Endothelial cell (in vitro differentiated cells): ENCODE measurements at places on chromosomes 5 and 9. TPM values are rescaled to one million over a fixed set of nuclear protein-coding genes. Genes with fewer than 3 reads are reported as not detected.
A peak's percentile ranks its signal among the peaks of the same experiment; 100 is the strongest.

The TPM2 gene
- total RNA-seq, result 173 TPM

DNA sequence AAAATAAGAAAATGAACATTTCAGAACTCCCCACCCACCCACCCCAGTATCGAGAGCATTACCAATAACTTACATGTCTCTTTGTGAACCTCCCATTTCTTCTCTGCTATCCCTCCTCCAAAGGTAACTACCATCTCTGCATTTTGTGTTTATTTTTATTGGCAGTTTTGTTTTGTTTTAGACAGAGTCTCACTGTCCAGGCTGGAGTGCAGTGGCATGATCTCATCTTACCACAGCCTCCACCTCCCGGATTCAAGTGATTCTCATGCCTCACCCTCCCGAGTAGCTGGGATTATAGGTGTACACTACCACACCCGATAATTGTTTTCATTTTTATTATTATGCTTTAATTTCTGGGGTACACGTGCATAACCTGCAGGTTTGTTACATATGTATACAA, 21.7 kb upstream of the GLIS3 start:
- DNase-seq, result no peak

The DOCK8 gene
- 8.3 TPM for total RNA-seq

The PCDHB10 gene
- 10.3 TPM for total RNA-seq

- peak; percentile 43 for DNase-seq
These were observed 607 bp downstream of the UHRF2 start for GRCh38 chr9:6413365-6414246.

The NRARP gene
- total RNA-seq, result 170 TPM

The SPINK6 gene
- total RNA-seq, result not detected

GRCh38 chr9:137455359-137455991, 3.7 kb downstream of the NSMF start:
- peak; percentile 4 for DNase-seq

GRCh38 chr5:89883967-89884366, 525.6 kb downstream of the CETN3 start:
- DNase-seq, result no peak

The C5orf24 gene
- 43.5 TPM for total RNA-seq

The TAF1L gene
- total RNA-seq, result not detected

The BASP1 gene
- 95.2 TPM for total RNA-seq

GRCh38 chr9:17571825-17572224, 7.0 kb upstream of the SH3GL2 start:
- DNase-seq, result no peak

DNA sequence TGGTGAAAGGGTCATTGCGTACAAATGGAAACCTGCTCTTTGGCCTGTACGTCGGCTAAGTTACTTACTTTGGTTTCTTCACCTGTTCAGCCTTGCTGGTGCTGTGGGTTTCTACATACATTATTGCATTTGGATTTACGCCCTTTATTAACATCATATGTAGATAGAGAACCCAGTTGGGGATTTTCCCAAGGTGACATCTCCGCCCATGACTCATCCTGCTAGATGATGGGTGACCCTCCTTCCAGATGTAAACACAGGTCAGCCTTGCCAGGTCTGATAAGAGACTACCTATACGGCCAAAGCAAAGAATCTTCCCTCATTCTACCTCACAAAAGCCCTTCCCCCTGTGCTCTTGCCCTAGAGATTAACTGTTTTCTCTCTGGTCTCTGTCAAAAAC, 360.9 kb downstream of the KDM4C start:
- no peak for DNase-seq

GRCh38 chr9:33129886-33130881, 37.0 kb downstream of the B4GALT1 start:
- no peak for DNase-seq

The PLGRKT gene
- total RNA-seq, result 4.8 TPM

- no peak for DNase-seq
These were observed 44.7 kb upstream of the NKD2 start for GRCh38 chr5:963673-964531.

DNA sequence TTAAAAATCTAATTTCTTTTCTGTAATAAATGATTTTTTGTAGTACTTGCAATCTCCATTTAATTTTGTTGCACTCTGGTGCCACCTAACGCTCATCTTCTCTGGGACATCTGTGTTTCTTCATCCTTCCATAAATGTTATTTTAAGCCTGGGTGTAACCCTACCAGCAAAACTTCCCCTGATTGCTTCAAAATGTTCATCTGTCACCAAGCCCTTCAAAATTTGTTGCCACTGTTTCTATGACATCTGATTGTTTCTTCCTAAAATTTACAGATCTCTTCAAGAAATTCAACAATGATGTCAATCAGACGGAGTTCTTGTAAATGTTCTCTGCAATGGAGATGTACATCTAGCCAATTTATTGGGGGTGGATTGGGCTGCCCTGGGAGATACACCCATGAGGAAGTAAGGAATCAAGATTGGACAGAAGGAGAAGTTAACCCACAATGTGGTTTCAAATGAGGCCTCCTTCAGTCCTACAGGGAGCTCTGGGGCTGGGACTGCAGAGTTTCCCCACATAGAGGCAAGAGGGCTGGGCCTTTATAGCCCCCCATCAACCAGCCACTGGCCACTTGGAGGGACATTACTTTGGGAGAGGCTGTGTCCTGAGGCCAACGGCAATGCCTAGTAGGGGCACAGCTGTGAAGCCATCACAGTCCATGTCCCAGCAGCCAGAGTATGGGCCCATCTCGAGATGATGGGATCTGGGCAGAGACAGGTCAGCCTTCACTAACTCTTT, 23.3 kb downstream of the MCTP1 start:
- DNase-seq, result no peak

The C1QTNF2 gene
- total RNA-seq, result not detected

The TSSK1B gene
- total RNA-seq, result not detected

GRCh38 chr9:91047993-91048607, 246.5 kb downstream of the SYK start:
- no peak for DNase-seq

DNA sequence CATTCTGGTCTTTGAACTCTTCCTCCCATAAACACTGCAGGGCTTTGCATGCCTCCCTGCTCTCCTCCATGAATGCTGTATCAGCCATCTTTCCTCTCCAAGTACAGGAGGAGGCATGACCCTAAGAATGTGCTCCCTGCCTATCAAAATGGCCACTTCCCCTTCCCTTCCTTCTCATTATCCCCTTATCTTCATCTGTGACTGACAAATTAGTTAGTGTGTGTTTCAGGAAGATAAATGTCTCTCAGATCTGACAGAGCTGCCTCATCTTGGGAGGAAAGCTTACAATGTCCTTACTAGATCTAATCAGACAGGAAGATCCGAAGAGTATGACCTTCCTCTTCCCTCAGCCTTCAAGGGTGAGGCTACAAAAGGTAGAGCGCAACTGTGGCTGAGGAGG, 46.2 kb downstream of the TLR4 start:
- DNase-seq, result no peak

The PCDH12 gene
- 64.0 TPM for total RNA-seq

GRCh38 chr5:170769246-170769645, 14.3 kb upstream of the GABRP start:
- DNase-seq, result no peak

DNA sequence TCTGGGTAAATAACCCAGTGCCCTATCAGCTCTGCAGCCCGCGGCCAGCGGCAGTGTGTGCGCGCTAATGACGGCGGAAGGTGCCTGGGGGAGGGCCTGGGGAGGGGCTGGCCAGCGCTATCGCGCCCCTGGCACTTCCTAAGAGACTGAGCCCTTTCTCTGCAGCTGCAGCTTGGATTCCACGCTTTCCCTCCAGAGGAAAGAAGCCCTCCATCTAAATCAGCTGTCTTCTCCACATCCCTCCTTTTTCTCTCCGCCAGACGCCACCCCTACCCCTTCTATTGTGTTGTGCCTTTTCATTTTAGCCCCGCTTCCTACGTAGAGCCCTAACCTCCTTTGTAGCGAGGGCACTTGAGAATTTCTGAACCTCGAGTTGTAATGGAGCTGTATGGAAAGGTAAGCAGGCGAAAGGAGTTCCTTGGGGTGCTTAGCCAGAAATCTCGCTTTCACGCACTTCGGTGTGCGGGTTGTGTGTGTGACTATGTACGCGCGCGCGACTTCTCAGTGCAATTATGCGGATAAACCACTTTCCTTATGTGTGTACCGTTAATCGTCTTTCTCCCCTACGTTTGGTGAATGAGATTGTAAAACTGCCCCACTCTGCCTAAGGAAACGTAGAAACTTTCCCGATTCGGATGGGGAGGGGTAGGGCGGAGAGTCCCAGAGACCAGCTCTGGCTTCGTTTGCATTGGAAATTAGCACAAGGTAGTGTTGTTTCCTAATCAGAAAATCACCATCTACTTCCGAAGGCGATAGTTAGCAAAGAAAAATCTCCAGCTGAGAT, 664 bp upstream of the RAB3C start:
- DNase-seq, result peak; percentile 59

DNA sequence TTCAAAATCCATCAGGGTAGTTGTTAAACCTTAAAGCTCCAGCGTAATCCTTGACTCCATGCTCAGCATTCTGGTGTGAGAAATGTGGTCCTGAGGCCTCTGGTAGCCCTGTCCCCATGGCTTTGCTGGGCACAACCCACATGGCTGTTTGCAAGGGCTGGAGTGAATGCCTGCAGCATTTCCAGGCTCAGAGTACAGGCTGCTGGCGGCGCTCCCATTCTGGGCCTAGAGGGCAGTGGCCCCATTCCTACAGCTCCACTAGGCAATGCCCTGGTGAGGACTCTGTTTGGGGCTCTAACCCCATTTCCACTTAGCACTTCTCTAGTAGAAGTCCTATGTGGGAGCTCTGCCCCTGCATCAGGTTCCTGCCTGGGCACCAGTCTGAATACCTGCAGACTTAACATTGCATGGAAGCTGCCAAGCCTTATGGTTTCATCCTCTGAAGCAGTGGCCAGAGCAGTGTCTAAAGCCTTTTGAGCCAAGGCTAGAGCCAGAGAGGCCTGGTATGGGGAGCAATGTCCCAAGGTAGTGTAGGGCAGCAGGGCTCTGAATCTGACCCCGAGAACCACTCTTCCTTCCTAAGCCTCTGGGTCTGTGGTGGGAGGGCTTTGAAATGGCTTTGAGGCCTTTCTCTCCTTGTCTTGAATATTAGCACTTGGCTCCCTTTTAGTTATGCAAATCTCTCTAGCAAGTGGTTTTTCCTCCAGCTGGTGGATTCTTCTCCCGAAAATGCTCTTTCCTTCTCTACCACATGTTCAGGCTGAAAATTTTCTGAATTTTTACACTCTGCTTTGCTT, 5.8 kb upstream of the ALDH1A1 start:
- DNase-seq, result no peak

GRCh38 chr5:5285906-5286305, 136.6 kb upstream of the ICE1 start:
- no peak for DNase-seq

GRCh38 chr5:122775550-122776542, 966 bp downstream of the SNX2 start:
- peak; percentile 30 for DNase-seq

- DNase-seq, result no peak
These were observed 513.0 kb upstream of the ADAMTS16 start for GRCh38 chr5:4627131-4627530.

The DNAH5 gene
- 0.80 TPM for total RNA-seq

DNA sequence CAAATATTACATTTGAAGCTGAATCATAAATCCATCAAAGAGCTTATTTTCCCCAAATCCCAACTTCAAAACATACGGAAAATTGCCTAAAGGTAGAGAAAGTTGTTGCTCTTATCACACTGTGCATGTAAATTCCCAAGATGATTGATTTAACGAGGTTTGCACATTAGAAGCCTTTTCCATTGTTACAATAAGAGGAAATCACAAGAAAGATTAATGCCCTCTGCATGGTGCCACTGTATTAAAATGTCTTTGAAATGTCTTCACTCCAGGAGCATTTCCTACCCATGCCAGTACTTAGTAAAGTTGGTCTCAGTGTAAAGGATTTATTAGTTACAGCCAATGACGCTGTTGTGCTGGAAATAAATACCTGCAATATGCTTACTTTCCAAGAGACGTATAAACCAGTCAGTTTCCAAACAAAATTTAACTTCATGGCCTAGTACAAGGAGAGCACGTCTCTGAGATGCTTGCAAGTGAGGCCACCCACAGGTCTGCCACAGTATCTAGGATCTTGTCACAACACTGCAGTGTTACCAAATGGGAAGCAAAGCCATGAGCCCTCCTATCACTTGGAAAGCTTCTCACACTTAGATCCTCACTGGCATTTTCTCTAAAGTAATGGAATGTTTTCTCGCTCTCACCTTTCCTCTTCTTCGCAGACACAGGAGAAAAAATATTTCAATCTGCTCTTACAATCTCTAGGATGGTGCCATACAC, 112.4 kb downstream of the CETN3 start:
- DNase-seq, result no peak

GRCh38 chr5:95822043-95822541, 434 bp downstream of the GLRX start:
- peak; percentile 41 for DNase-seq

The ANKDD1B gene
- 0.31 TPM for total RNA-seq

DNA sequence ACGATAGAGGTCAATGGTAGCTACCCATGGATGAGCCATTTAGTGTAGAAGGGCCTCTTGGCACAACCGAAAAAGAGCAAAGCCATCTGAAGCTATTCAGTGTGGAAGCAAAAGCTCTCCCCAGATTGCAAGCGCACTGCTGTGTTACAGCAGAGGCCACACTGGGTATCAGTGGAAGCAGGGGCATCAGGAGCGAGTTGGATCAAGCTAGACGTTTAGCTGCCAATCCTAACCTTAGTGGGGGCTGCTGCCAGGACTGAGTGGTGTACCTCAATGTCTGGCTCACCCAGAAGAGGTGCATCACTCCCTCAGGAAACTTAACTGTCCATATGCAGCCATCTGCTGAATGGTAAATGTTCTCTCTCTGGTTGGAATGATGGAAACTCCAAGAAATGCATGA, 44.5 kb downstream of the RAPGEF1 start:
- DNase-seq, result no peak

DNA sequence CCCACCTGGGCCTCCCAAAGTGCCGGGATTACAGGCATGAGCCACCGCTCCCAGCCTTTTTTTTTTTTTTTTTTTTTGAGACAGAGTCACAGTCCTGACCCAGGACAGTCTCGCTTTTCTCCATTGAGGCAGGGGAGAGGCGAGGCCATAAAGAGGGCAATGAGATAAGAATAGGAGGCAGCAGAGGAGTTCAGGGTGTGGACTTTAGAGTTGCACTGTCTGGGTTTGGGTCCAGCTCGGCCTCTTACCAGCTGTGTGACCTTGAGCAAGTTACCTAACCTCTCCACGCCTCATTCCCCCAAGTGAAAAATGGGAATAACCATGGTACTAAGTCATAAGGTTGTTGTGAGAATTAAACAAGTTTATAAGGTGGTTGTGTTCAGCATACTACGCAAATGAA, 24.6 kb upstream of the ANKH start:
- no peak for DNase-seq
